Astrocyte (in vitro differentiated cells and primary cell): ENCODE measurements at places on chromosomes 1 and 21. TPM values are rescaled to one million over a fixed set of nuclear protein-coding genes. Genes with fewer than 3 reads are reported as not detected.

DNA sequence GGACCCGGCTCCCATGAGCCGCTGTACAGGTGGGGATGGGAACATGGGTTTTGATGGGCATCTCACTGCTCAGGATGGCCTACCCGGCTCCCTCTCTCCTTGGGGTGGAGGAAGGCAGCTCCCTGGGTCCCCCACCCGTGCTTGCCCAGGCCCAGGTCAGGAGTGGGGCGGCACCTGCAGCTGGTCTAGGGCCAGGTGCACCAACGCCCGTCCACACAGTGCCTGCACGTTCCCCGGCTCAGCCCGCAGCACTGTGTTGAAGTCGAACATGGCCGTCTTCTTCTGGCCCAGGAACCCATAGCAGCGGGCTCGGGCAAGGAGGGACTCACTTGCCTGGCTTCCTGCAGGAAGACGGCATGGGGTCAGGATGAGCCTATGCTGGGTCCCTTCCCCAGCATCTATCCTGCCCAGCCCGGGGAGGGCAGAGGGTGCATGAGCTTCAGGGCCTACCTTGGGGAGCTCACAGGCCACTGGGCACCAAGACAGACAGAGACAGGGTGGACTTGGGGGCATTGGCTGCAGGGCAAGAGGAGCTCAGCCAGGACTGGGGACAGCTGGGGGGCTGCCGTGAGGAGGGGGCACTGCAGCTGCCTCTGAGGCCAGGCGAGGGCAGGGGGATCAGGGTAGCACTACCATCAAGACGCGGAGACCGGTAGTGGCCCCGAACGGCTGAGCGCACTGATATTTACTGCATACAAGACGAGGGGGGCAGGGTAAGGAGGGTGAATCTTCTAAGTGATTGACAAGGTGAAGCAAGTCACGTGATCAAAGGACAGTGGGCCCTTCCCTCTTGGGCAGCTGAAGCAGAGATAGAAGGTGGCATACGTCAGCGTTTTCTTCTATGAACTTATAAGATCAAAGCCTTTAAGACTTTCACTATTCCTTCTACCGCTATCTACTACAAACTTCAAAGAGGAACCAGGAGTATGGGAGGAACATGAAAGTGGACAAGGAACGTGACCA is 17.8 kb downstream of the TTC34 start:
- no peaks in the 10 kb centered on the region for H3K4me1 ChIP-seq
- no peak overlapping the region for H3K4me3 ChIP-seq
- no peaks in the 10 kb centered on the region for H3K36me3 ChIP-seq
- no peak overlapping the region for H3K27ac ChIP-seq
- DNase-seq: no peak
- H3K27me3 ChIP-seq: no peaks in the 10 kb centered on the region

- no peaks in the 10 kb centered on the region for H3K27me3 ChIP-seq
- peak; percentile 61 for DNase-seq
- H3K36me3 ChIP-seq: no peaks in the 10 kb centered on the region
- no peak overlapping the region for H3K4me3 ChIP-seq
- H3K4me1 ChIP-seq: peaks cover 37% of the 10 kb centered on the region
Observed at GRCh38 chr1:20601129-20601825, 12.4 kb downstream of the CDA start.

GRCh38 chr21:46112725-46113215 is 14.9 kb downstream of the COL6A2 start:
- H3K36me3 ChIP-seq: peaks cover 40% of the 10 kb centered on the region
- no peak overlapping the region for H3K27ac ChIP-seq
- H3K4me1 ChIP-seq: peaks cover 3% of the 10 kb centered on the region
- no peak for DNase-seq

- no peaks in the 10 kb centered on the region for H3K4me1 ChIP-seq
- H3K4me3 ChIP-seq: no peak overlapping the region
- H3K27ac ChIP-seq: no peak overlapping the region
- H3K27me3 ChIP-seq: no peaks in the 10 kb centered on the region
- no peak for DNase-seq
Observed at GRCh38 chr1:221161571-221162041, 282.4 kb downstream of the HLX start.

DNA sequence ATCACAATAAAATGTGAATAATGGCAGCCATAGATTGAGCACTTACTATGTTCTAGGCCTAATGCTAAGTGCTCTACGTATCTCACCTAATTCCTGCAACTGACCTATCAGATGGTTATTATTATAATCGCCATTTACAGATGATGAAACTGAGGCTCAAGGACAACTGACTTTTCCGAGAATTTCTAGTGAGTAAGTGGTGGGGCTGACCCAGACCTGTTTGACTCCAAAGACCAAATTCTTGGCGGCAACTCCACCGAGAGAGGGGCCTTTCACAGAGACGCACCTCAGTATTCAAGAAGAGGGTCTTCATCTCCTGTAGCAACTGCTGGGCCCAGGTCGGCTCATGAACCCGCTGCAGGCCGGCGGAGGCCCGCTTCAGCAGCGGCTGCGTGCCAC is 573 bp downstream of the TMEM234 start:
- peak overlapping the region; percentile 97 for H3K27ac ChIP-seq
- H3K36me3 ChIP-seq: peaks cover 24% of the 10 kb centered on the region
- peak overlapping the region; percentile 98 for H3K4me3 ChIP-seq
- peaks cover 19% of the 10 kb centered on the region for H3K4me1 ChIP-seq
- no peaks in the 10 kb centered on the region for H3K27me3 ChIP-seq

GRCh38 chr1:233904633-233905415 is at the start of gene SLC35F3:
Gene SLC35F3, plus strand, starts transcription at chr1:233904676.
- no peaks in the 10 kb centered on the region for H3K36me3 ChIP-seq
- peak within 1 kb of the TSS; percentile 60 for H3K4me3 ChIP-seq
- H3K27ac ChIP-seq: peak within 1 kb of the TSS; percentile 37
- peaks cover 2% of the 10 kb centered on the region for H3K27me3 ChIP-seq
- H3K4me1 ChIP-seq: peaks cover 5% of the 10 kb centered on the region
- DNase-seq: peak; percentile 51

- no peaks in the 10 kb centered on the region for H3K36me3 ChIP-seq
- no peaks in the 10 kb centered on the region for H3K27me3 ChIP-seq
- DNase-seq: peak; percentile 62
- H3K4me3 ChIP-seq: peak overlapping the region; percentile 21
Observed at GRCh38 chr1:154730259-154730658, 122.3 kb upstream of the ADAR start.

- no peak overlapping the region for H3K4me3 ChIP-seq
- H3K36me3 ChIP-seq: no peaks in the 10 kb centered on the region
- no peak overlapping the region for H3K27ac ChIP-seq
- peak; percentile 63 for DNase-seq
Observed at GRCh38 chr1:97901017-97901658, 19.7 kb downstream of the DPYD start.

GRCh38 chr21:45747802-45748445 is 104.4 kb downstream of the PCBP3 start:
- DNase-seq: peak; percentile 35
- H3K4me3 ChIP-seq: no peak overlapping the region
- no peaks in the 10 kb centered on the region for H3K27me3 ChIP-seq
- H3K27ac ChIP-seq: no peak overlapping the region
- H3K36me3 ChIP-seq: no peaks in the 10 kb centered on the region

GRCh38 chr1:233791721-233792120 is 112.8 kb upstream of the SLC35F3 start:
- no peaks in the 10 kb centered on the region for H3K27me3 ChIP-seq
- no peaks in the 10 kb centered on the region for H3K36me3 ChIP-seq
- H3K4me3 ChIP-seq: no peak overlapping the region
- H3K27ac ChIP-seq: no peak overlapping the region
- no peaks in the 10 kb centered on the region for H3K4me1 ChIP-seq
- DNase-seq: no peak

GRCh38 chr1:21707086-21707840 is 38.1 kb upstream of the RAP1GAP start:
- H3K27ac ChIP-seq: no peak overlapping the region
- peaks cover 12% of the 10 kb centered on the region for H3K4me1 ChIP-seq
- H3K36me3 ChIP-seq: peaks cover 20% of the 10 kb centered on the region
- no peak overlapping the region for H3K4me3 ChIP-seq

DNA sequence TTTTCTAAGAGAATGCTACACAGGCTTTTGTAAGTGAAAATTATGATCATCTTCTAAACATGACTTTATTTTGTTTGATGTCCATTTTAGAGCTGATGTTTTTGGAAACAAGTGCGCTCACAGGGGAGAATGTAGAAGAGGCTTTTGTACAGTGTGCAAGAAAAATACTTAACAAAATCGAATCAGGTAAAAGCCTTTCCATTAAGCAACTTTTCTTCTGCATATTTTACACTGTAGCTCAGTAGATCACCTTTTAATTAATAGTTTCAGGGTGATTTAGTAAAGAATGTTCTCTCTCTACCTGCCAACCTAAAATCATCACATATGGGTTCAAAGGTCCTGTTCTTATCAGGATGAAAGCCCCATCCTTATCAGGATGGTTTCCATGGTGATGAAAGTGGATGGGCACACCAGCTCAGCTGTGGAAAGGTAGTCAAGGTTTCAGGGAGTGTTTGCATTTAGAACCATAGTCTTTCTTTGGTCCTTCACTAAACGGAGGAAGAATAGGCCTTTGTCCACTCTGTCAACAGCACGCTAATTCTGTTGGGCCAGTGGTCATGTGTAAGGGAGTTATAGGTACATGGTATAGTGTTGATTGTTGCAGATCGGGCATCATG is 28.1 kb downstream of the RAB4A start:
- no peak for DNase-seq
- no peak overlapping the region for H3K27ac ChIP-seq
- H3K27me3 ChIP-seq: no peaks in the 10 kb centered on the region
- H3K4me1 ChIP-seq: peaks cover 3% of the 10 kb centered on the region
- peaks cover 24% of the 10 kb centered on the region for H3K36me3 ChIP-seq
- no peak overlapping the region for H3K4me3 ChIP-seq

- no peak overlapping the region for H3K27ac ChIP-seq
- no peaks in the 10 kb centered on the region for H3K36me3 ChIP-seq
- DNase-seq: no peak
- H3K4me1 ChIP-seq: peaks cover 5% of the 10 kb centered on the region
- H3K27me3 ChIP-seq: peaks cover 9% of the 10 kb centered on the region
Observed at GRCh38 chr1:101317590-101317989, 80.8 kb downstream of the S1PR1 start.

DNA sequence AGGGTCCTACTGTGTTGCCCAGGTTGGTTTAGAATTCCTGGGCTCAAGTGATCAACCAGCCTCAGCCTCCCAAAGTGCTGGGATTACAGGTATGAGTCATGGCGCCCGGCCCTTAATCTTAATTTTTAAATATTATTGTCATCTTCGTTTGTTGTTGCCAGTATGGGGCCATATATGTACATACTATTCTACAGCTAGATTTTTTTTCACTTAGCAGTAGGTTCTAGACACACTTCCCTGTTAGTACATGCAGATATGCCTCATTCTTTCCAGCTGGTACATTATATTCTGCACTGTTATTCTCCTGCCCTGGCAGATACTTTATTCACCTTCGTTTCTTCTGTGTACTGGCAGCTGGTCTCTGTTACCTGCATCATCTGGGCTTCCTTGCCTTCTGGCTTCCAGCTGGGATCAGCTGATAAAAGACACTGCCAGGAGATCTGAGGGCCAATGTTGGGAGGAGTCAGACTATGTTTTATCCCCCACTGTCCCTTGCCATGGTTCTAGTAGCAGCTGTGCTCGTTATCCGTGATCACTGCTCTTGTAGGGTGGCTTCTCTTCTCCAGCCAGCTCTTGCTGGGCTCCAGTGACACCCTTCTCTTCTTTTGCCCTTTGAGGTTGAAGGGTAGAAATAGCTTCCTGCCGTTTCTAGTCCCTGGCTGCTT is 24.7 kb downstream of the ST3GAL3 start:
- no peak for DNase-seq
- H3K27me3 ChIP-seq: no peaks in the 10 kb centered on the region
- H3K4me1 ChIP-seq: no peaks in the 10 kb centered on the region
- no peak overlapping the region for H3K27ac ChIP-seq
- no peak overlapping the region for H3K4me3 ChIP-seq

- H3K27ac ChIP-seq: no peak overlapping the region
- DNase-seq: no peak
- H3K27me3 ChIP-seq: no peaks in the 10 kb centered on the region
- no peak overlapping the region for H3K4me3 ChIP-seq
Observed at GRCh38 chr1:26839339-26839722, 12.8 kb downstream of the ZDHHC18 start.

- H3K4me1 ChIP-seq: peaks cover 13% of the 10 kb centered on the region
- peak; percentile 80 for DNase-seq
- H3K4me3 ChIP-seq: no peak overlapping the region
- H3K27me3 ChIP-seq: no peaks in the 10 kb centered on the region
- no peaks in the 10 kb centered on the region for H3K36me3 ChIP-seq
Observed at GRCh38 chr1:60573726-60574409, 500.3 kb upstream of the C1orf87 start.

- DNase-seq: no peak
- no peaks in the 10 kb centered on the region for H3K27me3 ChIP-seq
- H3K4me3 ChIP-seq: peak overlapping the region; percentile 80
- H3K4me1 ChIP-seq: peaks cover 11% of the 10 kb centered on the region
- H3K27ac ChIP-seq: no peak overlapping the region
Observed at GRCh38 chr1:55213885-55214211, 1.3 kb downstream of the USP24 start.

GRCh38 chr1:173255214-173255813 is 48.2 kb upstream of the TNFSF4 start:
- H3K4me1 ChIP-seq: peaks cover 5% of the 10 kb centered on the region
- H3K27me3 ChIP-seq: no peaks in the 10 kb centered on the region
- no peak for DNase-seq
- no peak overlapping the region for H3K27ac ChIP-seq
- H3K36me3 ChIP-seq: no peaks in the 10 kb centered on the region

DNA sequence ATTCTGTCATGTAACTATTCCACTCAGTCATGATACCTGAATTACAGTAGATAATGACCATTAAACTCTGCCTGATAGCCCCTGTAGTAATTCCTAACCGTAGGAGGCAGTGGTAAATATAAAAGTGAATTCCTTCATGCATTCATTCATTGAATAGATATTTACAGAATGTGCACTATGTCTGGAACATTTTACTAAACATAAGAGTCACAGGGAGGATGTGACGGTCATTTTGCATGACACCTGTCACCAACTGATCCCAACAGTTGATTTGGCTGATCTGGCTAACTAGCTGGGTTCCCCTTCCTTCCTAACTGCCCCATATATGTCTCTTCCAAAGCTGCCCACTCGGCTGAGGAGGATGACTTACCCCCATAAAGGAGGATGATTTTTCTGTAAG is 2.2 kb upstream of the RNPC3 start:
- no peaks in the 10 kb centered on the region for H3K36me3 ChIP-seq
- no peak overlapping the region for H3K4me3 ChIP-seq
- H3K4me1 ChIP-seq: peaks cover 10% of the 10 kb centered on the region
- no peak for DNase-seq
- H3K27ac ChIP-seq: no peak overlapping the region

GRCh38 chr1:211327346-211327921 is 801 bp downstream of the TRAF5 start:
- H3K36me3 ChIP-seq: no peaks in the 10 kb centered on the region
- peak overlapping the region; percentile 70 for H3K4me3 ChIP-seq
- H3K27me3 ChIP-seq: no peaks in the 10 kb centered on the region
- peaks cover 15% of the 10 kb centered on the region for H3K4me1 ChIP-seq

The CYP4X1 gene
- 0.24 TPM in 1 of 2 replicates, not detected in the other for total RNA-seq

The GCSAML gene
- total RNA-seq: 0.14 TPM in 1 of 2 replicates, not detected in the other

The SSX2IP gene
- 13.4 and 14.1 TPM in 2 replicates for total RNA-seq

The ASTN1 gene
- total RNA-seq: 0.41 and 0.50 TPM in 2 replicates

The VANGL2 gene
- total RNA-seq: 25.5 and 26.1 TPM in 2 replicates

The SYNC gene
- total RNA-seq: 20.6 and 23.7 TPM in 2 replicates

The ESRRG gene
- total RNA-seq: 0.41 and 0.79 TPM in 2 replicates

The PRAMEF18 gene
- not detected in 2 replicates for total RNA-seq

The MAP3K21 gene
- 2.2 and 2.5 TPM in 2 replicates for total RNA-seq
